Stimulated activated CD4-positive, alpha-beta T cell treated with anti-CD3 and anti-CD28 coated beads, Interleukin-15, amount 100 ng/mL, for 1 hour (primary cell): ENCODE measurements at places on chromosomes 1 and 21.

- DNase-seq: no peak
Observed at GRCh38 chr1:115678141-115678540, 36.4 kb downstream of the VANGL1 start.

- no peak for DNase-seq
Observed at GRCh38 chr21:44262338-44263056, 800 bp upstream of the DNMT3L start.

DNA sequence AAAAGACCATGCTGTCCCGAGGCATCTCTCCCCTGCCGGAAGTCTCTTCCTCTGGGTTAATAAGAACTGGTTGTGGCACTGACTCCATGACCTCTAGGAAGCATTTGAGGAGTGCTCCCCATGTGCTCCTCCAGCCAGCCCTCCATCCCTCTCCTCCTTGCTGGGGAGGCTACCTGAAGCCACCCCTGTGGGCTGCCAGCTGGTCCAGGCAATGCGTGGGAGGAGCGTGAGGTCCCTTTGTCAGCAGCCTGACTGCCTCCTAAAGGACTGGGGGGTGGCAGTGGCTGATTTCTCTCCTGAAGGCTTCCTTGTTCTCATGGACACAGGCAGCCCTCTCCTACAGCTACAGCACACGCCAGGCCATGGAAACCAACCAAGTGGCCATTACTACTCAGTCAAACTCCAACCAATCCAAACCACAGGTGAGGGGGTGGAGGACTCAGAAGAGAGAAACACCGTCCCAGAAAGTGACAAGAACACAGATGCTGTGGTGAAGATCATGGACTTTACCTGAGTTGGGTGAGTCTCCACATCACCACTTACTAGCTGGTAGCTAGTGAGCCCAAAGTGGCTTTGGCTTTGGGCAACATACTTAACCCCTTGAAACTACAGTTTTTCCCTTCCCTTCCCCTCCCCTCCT lies 35.2 kb downstream of the NENF start:
- DNase-seq: no peak

DNA sequence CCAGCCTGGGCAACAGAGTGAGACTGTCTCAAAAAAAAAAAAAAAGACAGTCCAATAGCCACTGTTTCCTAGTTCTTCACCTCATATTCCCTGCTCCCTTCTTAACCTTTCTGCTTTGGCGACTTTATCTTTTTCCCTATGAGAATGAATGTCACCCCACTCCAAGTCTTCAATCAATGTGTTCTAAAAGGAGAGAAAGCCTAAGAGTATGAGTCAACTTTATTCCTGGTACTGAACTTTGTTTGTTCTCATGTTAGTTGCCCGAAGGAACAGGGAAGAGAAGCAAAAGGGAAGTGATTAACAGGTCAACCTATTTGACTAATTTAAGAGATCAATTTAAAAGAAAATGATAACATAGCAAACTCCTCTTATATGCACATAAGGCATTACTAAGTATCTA lies 39.9 kb upstream of the SLC16A1 start:
- DNase-seq: no peak

GRCh38 chr1:156359973-156360372 lies 9.0 kb upstream of the RHBG start:
- DNase-seq: no peak

DNA sequence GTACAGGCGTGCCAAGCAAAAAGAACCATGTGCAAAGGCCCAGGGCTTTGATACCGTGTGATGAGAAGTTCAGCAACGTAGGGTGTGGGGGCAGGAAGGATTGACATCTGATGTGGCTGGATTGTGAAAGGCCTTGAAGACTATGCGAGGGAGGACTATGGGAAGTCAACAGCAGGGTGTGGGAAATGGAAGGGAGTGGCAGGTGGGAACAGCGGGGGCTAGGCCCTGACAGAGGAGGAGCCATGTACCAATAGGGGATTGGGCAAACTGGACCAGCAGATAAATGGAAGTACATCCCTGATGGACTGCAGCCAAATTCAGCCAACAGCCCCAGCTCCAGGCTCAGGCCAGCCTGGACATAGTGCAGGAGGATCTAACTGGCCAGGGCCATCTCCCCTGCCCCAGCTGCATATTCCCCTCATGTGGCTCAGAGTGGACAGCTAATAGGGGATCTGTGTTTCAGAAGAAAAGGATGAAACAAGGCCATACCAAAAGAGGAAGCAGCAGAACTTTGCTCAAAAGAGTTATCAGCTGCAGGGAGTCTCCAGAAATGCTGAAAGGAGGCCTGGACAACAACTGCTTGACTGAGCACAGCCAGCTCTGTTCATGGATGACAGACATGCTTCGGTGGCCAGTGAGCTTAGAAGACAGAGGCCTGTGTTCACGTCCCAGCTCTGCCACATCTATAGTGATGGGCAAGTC lies 140.2 kb upstream of the SGIP1 start:
- no peak for DNase-seq

GRCh38 chr21:42225571-42226155 lies 6.7 kb downstream of the ABCG1 start:
- no peak for DNase-seq

- DNase-seq: no peak
Observed at GRCh38 chr1:36083635-36084496, at the start of gene TEKT2. Gene TEKT2 (plus strand): TSS chr1:36084094. CDS start chr1:36084922, 828 bp downstream.

DNA sequence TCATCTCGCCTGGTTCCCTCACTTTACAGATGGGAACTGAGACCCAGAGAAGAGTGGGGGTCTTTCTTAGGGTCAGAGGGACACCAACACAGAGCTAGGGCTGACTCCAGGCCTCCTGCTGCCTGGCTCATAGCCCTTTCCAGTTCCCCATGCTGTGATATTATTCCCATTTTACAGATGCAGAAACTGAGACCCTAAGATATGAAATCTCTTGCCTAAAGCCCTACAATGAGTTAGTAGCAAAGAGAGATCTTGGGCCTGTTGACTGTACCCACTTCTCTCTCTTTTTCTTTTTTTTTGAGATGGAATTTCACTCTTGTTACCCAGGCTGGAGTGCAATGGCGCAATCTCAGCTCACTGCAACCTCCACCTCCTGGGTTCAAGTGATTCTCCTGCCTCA lies 49.9 kb downstream of the SLC9A1 start:
- DNase-seq: no peak

DNA sequence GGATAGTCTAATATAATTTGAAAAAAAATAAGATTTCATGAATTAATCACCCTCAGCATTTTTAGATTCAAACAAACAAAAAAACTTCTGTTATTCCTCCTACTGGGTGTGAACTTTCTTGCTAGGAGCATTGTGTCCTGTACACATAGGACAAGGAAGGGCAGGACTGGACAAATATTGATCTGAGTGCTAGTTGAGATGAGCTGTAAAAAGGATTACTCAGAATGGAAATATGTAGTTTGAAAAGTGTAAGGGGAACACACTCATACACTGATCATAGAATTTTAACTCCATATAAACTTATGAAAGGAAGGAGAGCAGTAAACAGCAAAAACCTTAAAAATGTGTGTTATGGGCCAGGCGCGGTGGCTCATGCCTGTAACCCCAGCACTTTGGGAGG lies 156.5 kb upstream of the ZNF648 start:
- no peak for DNase-seq

GRCh38 chr1:181206979-181207790 lies 118.7 kb downstream of the IER5 start:
- DNase-seq: no peak

- no peak for DNase-seq
Observed at GRCh38 chr1:186757851-186758250, 70.9 kb upstream of the PLA2G4A start.

- no peak for DNase-seq
Observed at GRCh38 chr1:67980028-67980427, 70.4 kb downstream of the DIRAS3 start.

- no peak for DNase-seq
Observed at GRCh38 chr21:39503123-39503762, 51.5 kb downstream of the SH3BGR start.

DNA sequence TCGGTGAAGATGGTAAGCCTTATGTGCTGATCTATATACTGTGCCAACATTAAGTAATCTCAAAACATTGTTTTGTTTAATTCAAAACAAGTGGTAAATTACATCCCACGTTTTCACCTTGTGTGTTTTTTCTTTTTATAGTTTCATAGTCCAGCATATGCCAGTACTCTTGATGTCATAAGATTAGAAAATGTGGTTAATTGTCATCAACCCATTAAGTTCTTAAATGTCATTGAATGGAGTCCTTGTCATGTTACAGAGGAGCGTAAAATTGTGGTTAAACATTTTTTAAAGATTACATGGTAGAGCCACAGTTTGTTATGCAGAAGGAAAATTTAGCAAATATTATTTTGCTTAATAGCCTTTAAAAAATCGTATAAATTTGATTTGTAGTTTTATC lies 93.1 kb downstream of the FNBP1L start:
- no peak for DNase-seq

- no peak for DNase-seq
Observed at GRCh38 chr1:25725482-25725881, 74.5 kb upstream of the SELENON start.

DNA sequence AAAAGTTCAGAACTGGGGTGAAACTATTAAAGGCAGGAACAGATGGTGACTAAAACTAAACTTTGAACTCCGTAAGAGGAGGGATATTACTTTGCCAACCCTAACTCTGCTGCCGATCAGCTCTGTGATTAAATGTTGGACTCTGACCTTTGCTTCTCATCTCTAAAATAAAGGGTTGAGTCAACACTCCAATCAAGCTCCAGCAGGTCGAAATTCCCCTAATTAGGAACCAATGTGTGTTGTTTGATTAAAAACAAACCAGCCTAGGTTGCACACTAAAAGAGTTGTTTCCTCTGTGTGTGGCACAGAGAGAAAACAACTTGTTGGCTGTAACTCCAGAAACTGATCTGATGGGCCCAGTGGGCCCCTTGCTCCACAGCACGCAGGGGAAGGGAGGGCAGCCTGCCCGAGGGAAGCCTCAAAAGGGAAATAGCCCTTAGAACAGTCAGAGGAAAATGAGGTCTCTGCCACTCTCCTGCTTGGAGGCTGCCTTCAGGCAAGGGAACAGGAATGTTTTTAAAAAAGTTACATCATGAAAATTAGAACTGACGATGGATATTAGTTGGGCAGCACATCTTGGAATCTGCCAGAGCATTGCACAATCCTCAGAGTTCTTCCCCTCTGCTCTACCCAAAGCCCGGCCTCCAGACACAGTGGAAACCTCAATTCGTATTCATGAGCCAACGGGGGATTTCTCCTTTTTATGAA lies 69.3 kb downstream of the KCTD3 start:
- DNase-seq: no peak

DNA sequence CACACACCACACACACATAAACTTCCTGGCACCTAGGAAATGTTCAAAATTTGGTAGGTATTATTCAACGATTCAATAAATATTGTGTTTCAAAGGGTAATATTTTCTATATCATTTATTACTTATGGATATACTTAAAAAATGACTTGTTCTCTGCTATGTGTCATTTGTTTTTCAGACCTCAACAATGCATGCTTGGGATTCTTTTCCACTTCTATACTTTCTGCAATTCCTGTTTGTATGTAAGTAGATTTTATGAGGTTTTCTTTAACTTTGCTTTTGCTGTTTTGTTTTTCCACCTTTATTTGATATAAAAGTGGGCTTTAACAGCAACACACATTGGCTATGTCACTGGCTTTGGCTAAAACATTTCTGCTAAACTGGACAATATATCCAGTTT lies 3.5 kb downstream of the CEP170 start:
- no peak for DNase-seq

GRCh38 chr1:41666981-41667631 lies 182.6 kb upstream of the EDN2 start:
- peak; percentile 34 for DNase-seq

- DNase-seq: no peak
Observed at GRCh38 chr1:23875382-23875781, 7.3 kb upstream of the FUCA1 start.

DNA sequence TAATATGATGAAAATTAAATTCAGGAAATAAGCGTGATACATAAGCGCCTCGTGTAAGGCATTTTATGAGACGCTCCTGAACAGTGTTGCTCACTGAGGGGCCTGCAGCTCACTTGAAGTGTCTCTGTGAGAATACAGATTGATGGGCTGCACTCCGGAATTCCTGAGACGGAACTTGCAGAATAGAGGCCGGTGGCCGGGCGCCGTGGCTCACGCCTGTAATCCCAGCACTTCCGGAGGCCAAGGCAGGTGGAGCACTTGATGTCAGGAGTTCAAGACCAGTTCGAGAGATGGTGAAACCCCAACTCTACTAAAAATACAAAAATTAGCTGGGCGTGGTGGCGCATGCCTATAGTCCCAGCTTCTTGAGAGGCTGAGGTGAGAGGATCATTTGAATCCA lies 49.5 kb upstream of the HNRNPU start:
- DNase-seq: no peak

DNA sequence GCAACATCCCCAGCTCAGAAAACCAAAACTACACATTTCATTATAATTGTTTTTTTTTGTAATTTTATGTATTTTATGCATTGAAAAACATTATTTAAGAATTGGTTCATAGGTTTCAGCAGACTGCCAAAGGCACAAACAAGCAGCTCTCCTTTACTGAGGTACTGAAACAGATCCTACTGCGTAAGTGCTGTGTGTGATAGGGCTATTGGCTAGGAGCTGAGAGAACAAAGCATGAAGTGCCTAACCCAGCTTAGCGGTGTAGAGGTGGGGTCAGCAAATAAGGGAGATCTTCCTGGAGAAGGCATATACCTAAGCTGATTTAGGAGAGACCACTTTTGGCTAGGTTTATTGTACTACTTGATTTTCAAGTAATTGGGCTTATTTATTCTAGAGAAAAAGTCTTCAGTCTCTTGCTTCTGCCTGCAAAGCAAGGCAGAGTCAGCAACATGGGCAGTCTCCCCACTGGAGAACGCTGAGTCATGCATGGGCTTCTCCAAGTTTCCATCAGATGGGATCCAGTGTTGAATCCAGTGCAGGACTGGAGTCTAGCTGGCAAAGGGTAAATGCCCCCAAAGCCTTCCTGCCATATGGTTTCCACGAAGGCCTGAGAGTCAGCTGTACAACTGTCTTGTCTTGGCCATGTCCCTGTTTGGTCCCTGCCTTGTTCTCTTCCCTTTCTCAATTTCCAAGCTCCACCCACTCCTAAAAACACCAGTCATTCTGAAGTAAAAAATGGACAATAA lies 18.0 kb upstream of the YTHDF2 start:
- DNase-seq: no peak

DNA sequence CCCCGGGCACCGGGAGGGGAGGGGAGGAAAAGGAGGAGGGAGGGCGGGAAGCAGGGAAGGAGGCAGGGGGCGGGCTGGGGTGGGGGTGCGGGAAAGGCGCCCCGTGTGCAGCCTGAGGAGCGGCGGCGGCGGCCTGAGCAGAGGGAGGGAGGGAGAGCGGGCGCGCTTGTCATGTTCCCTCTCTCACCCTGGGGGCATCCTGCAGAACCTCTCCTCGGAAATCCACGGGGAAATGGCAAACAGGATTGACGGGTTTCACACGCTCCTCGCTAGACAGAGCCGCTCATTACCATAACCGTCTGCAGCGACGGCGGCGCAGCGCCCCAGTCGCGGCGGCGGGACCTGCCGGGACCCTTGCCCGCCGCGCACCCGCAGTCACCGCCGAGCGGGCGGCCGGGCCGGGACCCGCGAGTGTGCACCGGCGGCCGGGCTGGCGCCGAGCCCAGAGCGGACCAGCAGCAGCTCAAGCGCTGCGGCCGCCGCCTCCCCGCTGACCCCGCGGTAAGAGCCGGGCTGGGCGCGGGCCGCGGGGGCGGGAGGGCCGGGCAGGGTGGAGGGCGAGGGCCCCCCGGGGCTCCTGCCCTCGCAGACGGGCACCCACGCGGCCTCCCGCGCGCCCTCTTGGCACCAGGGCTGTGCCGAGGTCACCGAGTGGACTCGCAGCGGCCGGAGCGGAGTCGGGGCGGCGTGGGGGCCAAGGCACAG lies at the start of gene SERTAD4:
TSS of gene SERTAD4 (plus strand) at position 286 of the 705 bp plus-strand sequence. CDS start 5,165 bp downstream, outside the sequence.
- DNase-seq: no peak
